ENCODE measurements at places on chromosomes 1 and 21. TPM values are rescaled to one million over a fixed set of nuclear protein-coding genes. Genes with fewer than 3 reads are reported as not detected.

Gene RNF207
- 13.7 TPM for polyA plus RNA-seq

Gene IL6R
- 5.1 TPM for polyA plus RNA-seq

Gene ELF3
- polyA plus RNA-seq: 59.7 TPM

DNA sequence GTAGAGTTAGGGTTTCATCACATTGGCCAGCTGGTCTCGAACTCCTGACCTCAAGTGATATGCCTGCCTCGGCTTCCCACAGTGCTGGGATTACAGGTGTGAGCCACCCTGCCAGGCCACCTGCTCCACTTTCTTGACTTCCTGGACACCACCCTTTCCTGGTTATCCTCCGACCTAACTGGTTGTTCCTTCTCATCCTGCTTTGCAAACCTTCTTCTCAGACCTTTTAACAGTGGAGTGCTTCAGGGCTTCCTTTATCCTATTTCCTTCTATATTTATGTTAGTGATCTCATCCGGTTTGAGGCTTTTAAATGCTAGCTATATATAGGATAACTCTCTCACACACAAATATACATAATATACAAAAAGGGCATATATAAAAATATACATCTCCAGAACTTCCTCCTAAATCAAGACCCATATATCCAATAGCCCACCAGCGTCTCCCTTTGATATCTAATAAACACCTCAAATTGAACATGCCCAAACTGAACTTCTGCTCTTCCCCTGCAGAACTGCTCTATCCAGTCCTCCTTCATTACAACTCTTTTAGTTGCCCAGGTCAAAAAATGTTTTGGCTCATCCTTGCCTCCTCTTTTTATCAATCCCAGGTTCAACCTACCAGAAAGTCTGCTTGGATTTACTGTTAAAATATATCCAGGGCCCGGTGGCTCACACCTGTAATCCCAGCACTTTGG is 19.5 kb upstream of the UQCRHL start:
- DNase-seq: no peak

DNA sequence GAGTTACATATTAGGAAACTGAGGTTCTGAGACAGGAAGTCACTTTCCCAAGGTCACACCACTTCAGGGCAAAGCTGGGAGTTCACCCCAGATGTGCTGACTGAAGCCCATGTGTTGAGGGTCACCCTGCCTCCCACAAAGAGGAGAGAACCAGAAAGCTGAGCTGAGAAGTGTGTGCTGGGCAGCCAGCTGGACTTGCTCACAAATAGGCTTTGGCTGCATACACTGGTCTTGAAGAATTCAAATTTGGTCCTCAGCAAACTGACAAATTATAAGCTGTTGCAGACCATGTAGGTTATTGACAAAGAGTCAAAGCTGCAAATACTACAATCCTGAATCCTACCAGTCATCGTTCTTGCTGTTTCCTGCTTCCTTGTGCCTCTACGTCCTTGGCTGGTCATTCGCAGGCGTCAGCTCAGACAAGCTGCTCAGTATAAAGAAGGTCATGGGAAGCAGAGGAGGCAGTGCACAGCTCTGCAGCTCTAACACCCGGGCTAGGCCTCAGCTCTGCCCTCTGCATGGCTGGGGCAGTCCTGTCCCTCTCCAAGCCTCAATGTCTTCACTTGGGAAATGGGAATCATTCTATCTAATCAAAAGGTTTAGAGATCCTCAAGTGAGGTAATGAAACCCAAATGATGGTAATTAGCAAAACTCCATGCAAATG is 40.0 kb downstream of the CDCP2 start:
- peak; percentile 60 for DNase-seq

- no peak for DNase-seq
Measured at GRCh38 chr1:162230096-162230495, 146.6 kb downstream of the SPATA46 start.

GRCh38 chr1:154773551-154773950 is 96.5 kb downstream of the KCNN3 start:
- DNase-seq: no peak
